ENCODE measurements at places on chromosomes 7 and 10.

DNA sequence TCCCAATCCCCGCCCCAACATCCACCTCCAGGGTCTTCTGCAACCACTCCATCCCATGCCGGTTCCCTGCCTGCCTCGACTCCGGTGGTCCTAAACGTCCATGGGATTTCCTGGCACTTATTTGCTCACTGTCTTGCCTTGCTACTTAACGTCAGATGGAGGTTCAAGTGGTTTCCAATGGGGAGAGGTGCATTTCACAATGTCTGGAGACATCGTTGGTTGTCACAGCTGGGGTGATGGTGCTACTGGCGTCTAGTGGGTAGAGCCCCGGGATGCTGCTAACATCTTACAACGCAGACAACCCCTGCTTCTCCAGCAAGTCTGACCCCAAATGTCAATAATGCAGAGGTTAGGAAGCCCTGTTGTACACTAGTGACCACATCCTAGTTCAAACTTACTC lies 82.9 kb upstream of the ANLN start:
- DNase-seq = no peak

- no peak for DNase-seq
Observed at GRCh38 chr7:2698581-2699288, 10.7 kb downstream of the AMZ1 start.

GRCh38 chr7:138455609-138456008 lies 4.5 kb upstream of the TRIM24 start:
- no peak for DNase-seq

DNA sequence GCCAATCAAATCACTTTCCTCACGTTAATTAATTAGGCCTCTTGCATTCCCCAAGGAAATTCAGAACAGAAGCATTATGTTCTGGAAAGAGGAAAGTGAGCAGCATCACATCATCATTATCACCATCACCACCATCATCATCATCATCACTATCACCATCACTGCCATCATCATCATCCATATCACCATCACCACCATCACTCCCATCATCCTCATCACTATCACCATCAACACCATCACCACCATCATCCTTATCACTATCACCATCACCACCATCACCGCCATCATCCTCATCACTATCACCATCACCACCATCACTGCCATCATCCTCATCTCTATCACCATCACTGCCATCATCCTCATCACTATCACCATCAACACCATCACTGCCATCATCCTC lies 31.4 kb upstream of the PLXNA4 start:
- DNase-seq = no peak

DNA sequence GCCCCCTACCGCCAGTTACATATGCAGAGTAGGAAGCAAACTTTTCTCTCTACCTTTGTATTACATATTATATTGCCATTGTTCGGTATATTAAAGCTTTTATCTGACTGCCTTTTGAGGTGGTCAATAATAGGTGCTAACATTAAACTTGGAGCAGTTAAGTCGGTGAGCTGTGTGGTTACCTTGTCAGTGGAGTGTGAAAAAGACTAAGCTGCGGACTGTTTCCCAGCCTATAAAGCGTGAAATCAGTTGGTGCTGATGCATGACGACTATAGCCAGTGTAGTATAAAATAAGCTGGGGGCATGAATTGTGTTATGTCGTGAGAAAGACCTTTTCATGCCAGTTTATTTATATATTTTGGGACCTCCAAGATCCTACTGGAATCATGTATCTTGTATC lies 33.7 kb downstream of the R3HCC1L start:
- no peak for DNase-seq

DNA sequence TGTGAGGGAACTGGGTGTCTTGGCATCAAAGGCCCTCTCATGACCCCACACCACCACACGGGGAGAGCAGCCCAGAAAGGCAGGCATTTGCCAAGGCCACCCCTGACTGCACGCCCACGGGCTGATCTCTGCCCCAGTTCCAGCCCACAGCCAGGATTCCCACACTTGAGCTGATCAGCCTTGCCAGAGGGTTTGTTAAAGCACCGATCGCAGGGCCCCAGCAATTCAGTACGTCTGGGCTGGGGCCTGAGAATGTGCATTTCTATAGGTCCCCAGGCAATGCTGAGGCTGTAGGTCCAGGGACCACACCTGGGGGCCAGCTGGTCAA lies 103.9 kb downstream of the TNS3 start:
- DNase-seq = no peak

GRCh38 chr10:110508806-110509544 lies 11.3 kb downstream of the DUSP5 start:
- no peak for DNase-seq
